Chondrocyte (in vitro differentiated cells): ENCODE measurements at places on chromosomes 12 and 14. TPM values are rescaled to one million over a fixed set of nuclear protein-coding genes. Genes with fewer than 3 reads are reported as not detected.

SLC39A5 gene
- 0.41 to 0.68 TPM (median 0.47 TPM) in 3 replicates for total RNA-seq

BDKRB1 gene
- not detected in 3 replicates for total RNA-seq

FANCM gene
- total RNA-seq, result 3.2 to 5.8 TPM (median 4.0 TPM) in 3 replicates

WNT1 gene
- total RNA-seq, result not detected in 3 replicates
